ENCODE measurements at places on chromosomes 3 and 15.

DNA sequence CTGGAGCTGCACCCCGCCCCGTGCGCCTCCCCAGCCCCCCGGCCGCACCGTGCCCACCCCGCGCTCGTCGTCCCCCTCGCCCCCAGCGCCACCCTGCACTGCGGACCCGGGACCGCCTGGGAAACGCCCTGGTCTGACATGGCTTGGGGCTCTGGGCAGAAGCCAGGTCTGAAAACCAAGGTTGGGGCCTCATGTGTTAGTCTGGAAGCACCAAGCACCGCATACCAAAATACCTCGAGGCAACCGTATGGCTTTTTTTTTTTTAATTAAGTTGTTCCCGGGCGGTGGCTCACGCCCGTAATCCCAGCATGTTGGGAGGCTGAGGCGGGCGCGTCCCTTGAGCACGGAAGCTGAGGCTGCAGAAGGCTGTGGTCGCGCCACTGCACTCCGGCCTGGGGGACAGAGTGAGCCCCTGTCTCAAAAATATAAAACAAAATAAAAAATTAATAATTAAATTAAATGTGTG lies 91.5 kb upstream of the CHD2 start:
- no peak for DNase-seq

DNA sequence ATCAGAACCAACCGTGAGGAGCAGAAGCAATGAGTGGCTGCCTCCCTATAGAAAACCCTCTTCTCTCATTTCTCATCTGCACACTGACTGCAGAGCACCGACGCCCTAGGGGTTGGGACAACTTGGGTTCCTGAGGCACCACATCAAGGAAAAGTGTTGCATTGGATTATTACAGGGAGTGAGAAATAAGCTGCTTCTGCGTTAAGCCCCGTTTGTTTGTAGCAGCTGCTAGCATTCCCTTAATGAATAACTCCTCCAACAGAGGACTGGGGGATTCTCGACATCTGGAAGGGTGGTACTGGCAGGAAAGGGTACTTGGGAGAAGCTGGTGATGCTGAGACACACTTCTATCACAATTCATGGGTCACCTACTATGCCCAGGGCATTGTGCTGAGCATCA lies 25.3 kb upstream of the AGBL1 start:
- no peak for DNase-seq

GRCh38 chr15:57893040-57893439 lies 172.5 kb downstream of the ALDH1A2 start:
- no peak for DNase-seq

DNA sequence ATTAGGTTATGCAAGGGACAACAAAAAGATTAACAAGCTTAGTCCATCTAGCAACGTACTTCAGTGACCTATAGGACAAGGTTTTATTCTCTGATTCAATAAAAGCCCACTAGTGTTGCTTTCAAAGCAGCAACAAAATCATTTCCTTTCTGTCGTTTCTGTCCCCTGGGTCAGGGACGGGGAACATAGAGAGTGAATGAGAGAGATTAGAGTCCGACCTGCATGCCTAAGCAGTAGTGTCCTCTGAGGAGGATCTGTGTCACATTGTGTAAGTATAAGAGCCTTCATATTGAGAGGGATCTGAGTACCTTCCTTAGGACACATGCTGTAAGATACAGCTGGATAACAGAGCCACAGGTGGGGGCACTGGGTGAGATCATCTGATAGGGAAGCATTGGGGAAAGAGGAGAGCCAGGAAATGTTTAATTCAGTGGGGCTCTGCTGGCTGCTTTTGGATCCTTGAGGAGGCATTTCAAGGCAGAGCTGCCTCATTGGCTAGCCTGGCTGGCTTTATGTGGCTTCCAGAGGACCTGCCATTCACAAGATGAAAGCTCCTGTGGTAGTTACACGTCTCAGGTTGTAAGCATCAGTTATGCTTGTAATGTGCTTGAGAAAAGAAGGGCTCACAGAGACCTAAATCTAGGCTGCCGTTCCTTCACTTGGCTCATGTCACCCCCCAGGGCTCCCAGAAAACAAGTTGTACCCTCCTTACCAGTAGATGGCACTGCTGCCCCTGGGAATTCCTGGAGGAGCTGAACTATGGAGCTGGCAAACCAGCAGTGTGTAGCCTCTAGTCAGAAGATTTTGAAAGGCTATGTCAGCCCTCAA lies 2.7 kb downstream of the TMEM108 start:
- DNase-seq: no peak

GRCh38 chr3:113064183-113064582 lies 73.4 kb downstream of the GTPBP8 start:
- no peak for DNase-seq

DNA sequence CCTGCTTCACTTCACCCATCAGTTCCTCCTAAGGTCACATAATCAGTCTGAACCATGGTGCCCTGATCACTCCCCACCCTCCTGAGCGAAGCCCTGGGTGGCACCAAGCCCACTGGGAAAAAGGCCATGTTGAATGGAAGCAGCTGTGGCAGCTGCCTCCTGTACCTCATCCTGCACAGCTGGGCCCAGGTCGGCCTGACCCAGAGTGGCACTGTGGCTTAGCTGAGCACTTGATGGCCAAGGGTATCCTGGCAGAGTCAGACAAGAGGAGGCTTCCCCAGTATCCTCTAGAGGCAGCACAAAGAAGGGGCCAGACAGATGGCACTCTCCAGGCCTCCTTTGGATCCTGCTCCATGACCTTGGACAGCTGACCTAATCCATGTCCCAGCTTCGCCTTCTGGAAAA lies 68.4 kb downstream of the TLE3 start:
- no peak for DNase-seq

- no peak for DNase-seq
These were observed 111.2 kb downstream of the CHSY1 start for GRCh38 chr15:101140697-101141065.

- no peak for DNase-seq
These were observed 117.5 kb upstream of the ARHGEF3 start for GRCh38 chr3:56919137-56919796.

GRCh38 chr3:133259767-133260166 lies 140.1 kb upstream of the BFSP2 start:
- DNase-seq: no peak

DNA sequence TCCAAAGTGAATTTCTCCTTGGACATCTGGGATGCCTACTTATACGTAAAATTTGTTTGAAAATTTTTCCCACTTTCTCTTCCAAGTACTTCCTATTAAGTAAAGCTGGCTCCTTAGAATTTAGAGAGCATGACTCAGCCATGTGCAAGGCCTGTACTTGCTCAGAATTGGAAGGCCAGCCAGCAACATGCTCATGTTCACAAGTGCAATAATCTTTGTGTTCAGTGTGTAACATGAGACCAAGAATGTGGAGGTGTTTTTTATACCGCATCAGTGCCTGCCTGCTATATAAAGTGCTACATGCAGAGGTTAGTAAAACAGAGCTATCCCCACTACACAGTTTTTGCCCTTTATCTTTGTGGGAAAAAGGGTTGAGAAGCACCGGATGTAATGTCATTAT lies 151.9 kb upstream of the FEZF2 start:
- no peak for DNase-seq

DNA sequence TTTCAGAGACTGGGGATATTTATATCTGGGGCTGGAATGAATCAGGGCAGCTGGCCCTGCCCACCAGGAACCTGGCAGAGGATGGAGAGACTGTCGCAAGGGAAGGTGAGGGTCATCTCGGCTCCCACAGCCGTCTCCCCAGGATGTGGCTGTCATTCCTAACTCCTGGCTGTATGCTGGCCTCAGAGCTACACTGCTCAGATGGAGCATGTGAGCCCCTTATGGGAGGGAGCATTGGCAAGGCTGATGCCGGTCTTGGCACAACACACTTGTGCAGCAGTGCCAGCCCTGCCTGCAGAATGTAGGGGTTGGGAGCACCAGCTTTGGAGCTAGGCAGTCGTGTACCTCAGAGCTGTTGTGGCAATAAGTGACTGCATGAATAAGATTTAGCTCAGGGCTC lies 5.2 kb downstream of the RCCD1 start:
- DNase-seq: no peak

GRCh38 chr3:77726517-77726916 lies 686.6 kb downstream of the ROBO2 start:
- no peak for DNase-seq

DNA sequence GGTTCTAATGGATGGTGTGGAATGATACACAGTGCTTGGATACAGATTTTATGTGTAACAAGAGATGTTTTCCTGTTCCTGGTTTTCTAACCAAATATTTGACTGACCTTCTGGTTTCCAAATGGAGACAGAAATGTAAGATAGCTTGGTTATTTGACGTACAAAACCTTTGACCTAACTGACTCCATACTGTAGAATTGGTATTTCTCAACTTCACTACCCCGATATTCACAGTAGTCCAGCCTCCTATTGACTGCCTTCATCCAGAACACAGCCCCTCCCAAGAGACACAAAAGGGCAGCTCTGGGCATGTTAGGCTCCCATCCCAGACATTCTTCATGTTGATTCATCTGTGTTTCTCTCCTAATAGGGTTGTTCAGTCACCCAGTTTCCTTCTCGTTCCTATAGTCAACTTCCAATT lies 33.4 kb downstream of the MYO1E start:
- no peak for DNase-seq

- no peak for DNase-seq
These were observed 82.9 kb downstream of the ARRDC4 start for GRCh38 chr15:98043160-98044014.

DNA sequence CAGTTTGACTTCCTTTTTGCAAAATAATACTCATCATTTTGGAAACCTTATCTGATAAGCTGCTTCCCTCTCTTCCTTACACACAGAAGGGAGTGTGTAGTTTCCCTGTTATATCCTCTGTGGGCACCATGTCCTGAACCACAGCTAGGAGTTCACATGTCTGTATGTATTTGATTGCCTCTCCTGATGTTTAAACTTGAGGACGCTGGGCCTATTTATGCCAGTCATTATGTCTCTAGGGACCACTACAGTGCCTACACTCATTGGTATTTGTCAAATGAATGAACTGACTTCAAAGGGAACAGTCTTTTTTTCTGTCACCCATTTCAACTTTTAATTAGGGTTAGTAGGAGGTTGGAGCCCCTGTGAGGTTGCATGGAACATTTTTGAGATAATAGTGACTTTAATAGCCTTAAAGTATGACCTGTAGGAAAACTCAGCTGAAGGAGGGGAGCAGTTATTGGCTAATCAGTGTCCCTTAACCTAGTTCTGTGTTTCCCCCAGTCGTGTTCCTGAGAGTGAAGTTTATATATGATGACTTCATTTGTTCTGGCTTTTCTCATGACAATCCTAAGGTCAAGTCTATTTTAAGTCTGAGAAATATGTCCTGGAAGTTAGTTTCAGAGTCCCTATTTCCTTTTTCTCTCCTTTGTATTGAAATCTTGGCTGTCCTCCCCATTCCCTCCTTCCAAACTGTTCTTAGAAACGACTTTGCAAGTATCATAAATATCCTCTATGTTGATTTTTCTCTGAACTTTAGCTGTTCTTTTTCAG lies 28.9 kb downstream of the PDE8A start:
- DNase-seq: no peak

- no peak for DNase-seq
These were observed 49.0 kb downstream of the LMCD1 start for GRCh38 chr3:8550611-8551010.

DNA sequence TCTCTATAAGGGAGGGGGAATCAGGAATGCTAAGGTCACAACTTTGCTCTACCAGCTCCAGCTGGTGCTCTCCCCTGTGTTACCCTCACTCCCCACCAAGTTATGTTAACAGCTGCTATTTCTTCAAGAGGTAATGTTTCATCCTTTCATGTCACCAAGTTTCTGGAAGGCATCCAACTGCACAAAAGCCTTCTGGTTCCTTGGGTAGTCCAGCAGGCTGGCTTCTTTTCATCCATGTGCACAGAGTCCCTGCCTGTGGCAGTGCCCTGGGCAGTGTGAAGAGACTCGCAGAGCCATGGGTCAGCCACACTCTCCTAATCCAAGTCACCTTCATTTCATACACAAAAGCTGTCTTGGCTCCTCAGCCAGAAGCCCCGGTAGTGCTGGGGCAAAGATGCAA lies 737.5 kb upstream of the LMCD1 start:
- no peak for DNase-seq

- no peak for DNase-seq
These were observed 10.8 kb downstream of the TOPAZ1 start for GRCh38 chr3:44252332-44252959.

DNA sequence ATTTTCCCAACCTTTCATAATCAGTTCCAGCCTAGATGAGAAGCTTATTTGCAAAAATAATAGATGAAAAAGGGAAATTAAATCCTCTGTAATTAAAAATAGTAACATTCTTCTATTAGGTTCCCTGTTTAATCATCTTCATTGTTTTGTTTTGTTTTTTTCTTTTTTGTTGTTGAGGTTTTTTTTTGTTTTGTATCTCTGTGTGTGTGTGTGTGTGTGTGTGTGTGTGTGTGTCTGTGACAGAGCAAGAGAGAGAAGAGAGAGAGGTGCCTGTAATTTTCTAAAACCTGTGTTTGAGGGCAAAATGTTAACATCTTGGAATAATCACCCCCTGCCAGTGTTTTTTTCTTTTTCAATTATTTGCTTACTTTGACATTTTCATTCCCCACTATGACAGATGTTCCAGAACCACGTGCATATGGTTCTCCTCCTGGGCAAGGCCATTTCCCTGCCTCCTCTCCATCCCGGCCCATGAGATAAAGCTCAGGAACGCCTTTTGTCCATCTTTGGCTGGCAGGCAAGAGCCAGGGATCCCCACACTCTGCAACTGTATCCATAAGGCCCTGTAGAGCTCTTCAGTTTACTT lies 121.8 kb upstream of the NR2E3 start:
- DNase-seq: no peak

DNA sequence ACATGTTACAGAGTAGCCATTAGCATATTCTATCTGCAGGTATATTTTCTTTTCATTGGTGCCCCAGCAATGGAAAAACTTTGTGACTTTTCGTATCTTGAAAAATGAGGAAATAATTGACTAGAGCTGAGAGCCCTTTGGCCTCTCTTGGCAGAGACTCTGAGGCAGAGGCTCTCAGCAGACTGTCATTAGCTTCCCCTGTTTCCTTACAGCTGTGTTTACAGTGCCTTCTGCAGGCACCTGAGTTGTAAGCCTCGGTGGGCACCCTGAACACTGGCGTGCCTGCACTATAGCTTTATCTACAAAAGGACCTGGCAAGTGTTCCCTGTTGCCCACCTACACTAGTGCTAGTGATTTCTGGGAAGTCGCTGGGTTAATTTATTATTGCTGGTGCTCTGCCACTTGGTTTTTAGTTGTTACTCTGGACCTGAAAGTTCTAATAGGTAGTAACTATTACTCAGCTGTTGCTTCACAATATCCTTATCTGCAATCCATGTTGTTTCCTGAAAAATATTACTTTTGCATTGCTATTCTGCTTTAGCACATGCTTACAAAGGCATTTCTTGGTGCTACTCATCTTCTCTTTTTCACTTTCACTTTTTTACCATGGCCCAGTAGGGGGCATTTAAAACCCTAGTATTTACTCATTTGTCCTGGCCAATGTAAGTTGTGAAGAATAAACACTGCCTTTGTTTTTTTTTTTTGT lies 7.8 kb upstream of the GPR171 start:
- no peak for DNase-seq

DNA sequence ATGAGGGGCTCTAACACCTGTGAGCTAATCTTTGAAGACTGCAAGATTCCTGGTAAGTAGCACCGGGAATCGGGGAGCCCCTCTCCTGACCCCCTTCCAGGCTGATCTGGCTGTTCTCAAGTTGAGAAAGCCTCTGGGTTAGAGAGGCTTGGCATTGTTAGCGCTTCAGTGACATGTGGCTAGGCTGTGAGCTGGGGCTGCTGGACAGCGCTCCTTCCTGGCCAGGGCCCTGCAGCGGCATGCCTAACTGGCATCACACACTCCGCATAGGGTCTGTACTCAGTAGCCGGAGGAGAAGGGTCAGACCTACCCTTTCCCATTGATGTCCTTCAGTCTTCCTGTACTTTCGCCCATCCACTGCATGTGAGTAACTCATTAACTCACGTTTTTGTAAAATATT lies 7.4 kb downstream of the IVD start:
- DNase-seq: no peak

GRCh38 chr3:31879365-31879764 lies 101.7 kb downstream of the OSBPL10 start:
- DNase-seq: no peak
